ENCODE measurements at places on chromosomes 11 and 22.

DNA sequence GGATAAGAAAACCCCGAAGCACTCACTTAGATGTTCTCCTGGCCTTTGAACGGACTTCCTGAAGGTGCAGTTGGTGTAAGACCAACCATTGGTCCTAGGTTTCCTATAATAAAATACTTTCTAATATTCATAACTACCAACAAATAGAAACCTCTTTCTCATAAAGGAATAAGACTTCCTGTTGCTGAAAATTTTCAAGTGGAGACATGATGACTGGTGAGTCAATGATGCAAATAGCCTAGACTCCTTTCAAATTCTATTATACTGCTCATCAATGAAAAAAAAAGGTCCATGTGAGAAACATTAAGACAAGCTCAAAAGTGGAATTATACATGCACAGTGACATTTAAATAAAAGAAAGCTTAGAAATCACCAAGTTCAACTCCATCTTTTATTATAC, 862.8 kb downstream of the FAM181B start:
- no peak for DNase-seq

GRCh38 chr11:42054351-42054900, 595.0 kb upstream of the LRRC4C start:
- no peak for DNase-seq

GRCh38 chr11:19968860-19969259, 191.4 kb downstream of the DBX1 start:
- DNase-seq, result no peak

DNA sequence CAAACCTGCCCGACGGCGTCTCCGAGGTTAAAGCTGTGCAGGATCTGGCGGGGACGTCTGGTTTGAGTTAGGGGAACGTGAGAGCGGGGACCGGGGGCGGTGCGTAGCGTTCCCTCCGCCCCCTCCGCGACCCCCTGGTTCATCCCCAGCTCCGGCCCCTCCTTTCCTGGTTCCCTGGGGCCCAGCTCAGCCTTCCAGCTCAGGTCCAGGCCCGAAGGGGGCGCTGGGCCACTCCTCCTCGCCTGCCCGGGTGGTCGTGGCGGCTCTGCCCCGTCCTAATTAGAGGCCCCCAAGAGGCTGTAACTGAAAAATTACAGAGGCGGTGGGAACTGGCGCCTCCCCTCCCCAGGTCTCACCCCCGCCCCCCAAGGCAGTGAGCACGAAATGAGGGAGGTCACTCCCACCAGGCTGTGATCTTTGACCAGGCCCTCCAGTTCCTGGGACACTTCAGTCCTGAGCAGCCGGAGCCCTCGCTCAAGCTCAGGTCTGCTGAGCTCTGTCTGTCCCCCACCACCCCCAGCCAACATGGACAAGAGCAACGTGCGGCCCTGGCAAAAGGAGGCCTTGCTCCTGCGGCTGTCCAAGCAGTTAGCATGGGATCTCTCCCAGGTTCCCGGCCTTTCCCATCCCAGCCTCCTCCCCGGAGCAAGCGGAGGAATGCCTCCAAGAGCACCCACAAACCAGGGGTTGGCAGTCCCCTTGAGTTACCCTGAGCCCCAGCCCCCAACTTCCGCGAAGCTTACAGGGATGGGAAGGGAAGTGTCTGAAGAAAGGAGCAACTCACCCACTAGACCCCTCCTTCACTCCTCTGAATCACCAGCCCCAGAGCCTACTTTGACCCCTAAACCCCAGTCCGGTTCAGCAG, 3.3 kb downstream of the CD248 start:
- DNase-seq, result no peak

DNA sequence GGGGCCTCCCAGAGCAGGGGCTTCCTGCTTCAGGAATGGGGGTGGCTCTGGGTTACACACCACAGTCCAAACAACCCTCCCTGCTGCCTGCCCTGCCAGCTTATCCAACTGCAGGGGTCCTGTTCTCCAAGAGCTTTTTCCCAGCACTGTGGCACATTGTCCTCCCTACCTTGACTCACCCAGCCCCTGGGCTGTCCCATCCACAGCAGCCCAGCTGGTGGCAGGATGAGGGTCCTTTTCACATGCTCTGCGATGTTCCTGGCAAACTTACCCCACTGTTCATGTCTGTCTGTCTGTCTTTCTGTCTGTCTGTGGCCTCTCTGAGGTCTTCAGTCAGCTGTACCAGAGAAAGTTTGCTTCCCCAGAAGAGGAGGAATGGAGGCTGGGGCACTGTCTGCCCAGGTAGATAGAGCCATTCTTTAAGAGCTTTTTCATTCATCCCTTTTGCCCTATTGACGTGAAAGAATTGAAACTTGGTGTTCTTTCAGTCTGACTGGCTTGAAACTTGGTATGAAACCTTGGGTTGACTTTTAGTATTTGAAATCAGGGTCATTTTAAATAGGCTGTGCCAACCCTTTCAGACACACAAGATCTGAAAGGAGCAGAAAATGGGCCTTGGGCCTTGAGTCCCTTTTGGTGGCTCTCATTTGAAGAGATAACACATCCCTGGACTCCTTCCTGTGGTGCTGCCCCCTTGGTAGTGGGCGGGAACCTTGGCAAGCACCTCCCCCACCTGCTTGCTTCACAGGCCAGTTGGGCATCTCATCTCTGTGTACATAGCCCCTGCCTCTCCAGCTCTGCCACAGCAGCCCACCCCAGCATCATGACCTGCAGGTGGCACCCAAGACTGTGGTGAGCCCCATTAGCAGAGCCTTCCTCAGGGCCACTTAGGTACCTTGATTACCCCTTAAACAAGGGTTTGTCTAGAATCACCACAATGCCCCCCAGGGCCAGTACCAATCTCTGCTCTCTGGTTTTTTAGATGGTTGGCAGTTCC, 74.6 kb upstream of the SUSD2 start:
- DNase-seq, result peak; percentile 41

DNA sequence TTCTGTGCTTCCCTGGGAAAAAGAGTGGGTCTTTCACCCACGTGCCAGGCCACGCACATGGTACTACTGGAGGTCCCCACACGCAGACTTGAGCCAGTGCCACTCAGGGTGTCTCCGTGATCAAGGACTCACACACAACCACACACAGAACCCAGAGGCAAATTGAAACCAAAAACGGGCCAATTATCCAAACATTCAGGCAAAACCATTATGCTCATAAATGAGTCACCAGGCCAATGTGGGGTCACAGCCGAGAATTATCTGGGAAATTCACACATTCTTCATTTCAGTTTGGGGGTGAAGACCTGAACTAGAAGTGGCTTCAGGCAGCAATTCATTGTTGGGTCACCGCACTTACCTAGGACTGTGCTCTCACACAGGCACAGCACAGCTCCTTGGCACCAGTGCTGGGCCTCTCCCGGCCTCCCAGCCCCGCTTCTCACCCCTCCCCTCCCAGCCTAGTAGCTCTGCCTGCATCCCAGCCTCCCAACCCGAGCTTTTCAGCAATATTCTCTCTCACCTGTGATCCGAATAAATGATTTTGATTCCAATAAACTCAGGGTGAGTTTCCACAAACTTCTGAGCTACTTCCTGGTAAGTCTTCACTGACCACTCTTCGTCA, 28.0 kb downstream of the ADA2 start:
- DNase-seq, result no peak

All from activated CD4-positive, alpha-beta T cell treated with anti-CD3 and anti-CD28 coated beads for 36 hours (primary cell).